ENCODE measurements at places on chromosomes 7 and 10. TPM values are rescaled to one million over a fixed set of nuclear protein-coding genes. Genes with fewer than 3 reads are reported as not detected.

DNA sequence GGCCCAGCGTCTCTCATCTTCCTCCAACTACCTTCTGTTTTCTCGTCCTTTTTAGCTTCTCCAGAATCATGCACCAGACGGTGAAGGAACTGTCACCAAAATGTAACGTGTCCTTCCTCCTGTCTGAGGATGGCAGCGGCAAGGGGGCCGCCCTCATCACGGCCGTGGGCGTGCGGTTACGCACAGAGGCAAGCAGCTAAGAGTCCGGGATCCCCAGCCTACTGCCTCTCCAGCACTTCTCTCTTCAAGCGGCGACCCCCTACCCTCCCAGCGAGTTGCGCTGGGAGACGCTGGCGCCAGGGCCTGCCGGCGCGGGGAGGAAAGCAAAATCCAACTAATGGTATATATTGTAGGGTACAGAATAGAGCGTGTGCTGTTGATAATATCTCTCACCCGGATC is 15.8 kb downstream of the TACR2 start:
- DNase-seq, result no peak
- H3K36me3 ChIP-seq, result peaks cover 13% of the 10 kb centered on the region
- no peak overlapping the region for H3K27ac ChIP-seq
- H3K27me3 ChIP-seq, result no peaks in the 10 kb centered on the region
- no peak overlapping the region for H3K4me3 ChIP-seq
- H3K4me1 ChIP-seq, result no peaks in the 10 kb centered on the region

DNA sequence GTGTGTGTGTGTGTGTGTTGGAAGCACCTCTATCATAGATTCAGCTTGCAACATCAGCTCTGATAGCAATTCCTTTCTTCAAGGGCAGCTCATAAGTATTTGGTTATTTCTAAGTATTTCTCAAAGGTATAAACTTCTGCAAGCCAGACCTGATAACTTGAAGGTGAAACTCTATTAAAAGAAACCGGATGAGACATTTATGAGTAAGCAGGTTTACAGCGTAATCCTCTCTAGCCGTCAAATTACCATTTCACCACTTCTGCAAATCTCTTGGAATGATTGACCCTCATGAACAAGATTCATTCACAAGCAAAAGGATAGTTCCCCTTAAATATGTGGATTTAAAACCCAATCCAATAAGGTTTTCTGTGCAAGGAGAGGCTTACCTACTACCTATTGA is 23.1 kb downstream of the PDE1C start:
- DNase-seq, result no peak
- no peaks in the 10 kb centered on the region for H3K27me3 ChIP-seq
- H3K4me3 ChIP-seq, result no peak overlapping the region
- no peaks in the 10 kb centered on the region for H3K36me3 ChIP-seq
- H3K27ac ChIP-seq, result no peak overlapping the region
- H3K4me1 ChIP-seq, result no peaks in the 10 kb centered on the region

GRCh38 chr10:30029164-30029871 is 30.1 kb downstream of the JCAD start:
- no peaks in the 10 kb centered on the region for H3K36me3 ChIP-seq
- no peak overlapping the region for H3K4me3 ChIP-seq
- peaks cover 11% of the 10 kb centered on the region for H3K4me1 ChIP-seq
- no peak for DNase-seq

- peaks cover 9% of the 10 kb centered on the region for H3K36me3 ChIP-seq
- DNase-seq, result no peak
- no peak overlapping the region for H3K27ac ChIP-seq
- H3K27me3 ChIP-seq, result no peaks in the 10 kb centered on the region
- H3K4me3 ChIP-seq, result no peak overlapping the region
These were observed 26.8 kb downstream of the TACR2 start for GRCh38 chr10:69389827-69390490.

GRCh38 chr7:25124465-25125136 is 459 bp downstream of the CYCS start:
- no peaks in the 10 kb centered on the region for H3K4me1 ChIP-seq
- H3K36me3 ChIP-seq, result peaks cover 4% of the 10 kb centered on the region
- peak overlapping the region; percentile 98 for H3K4me3 ChIP-seq
- no peak for DNase-seq
- H3K27ac ChIP-seq, result peak overlapping the region; percentile 97

Gene DENND2A
- 18.0 TPM for total RNA-seq

Gene FKBP9
- total RNA-seq, result 109 TPM

Gene RNF32
- total RNA-seq, result 2.7 TPM

Gene SPDYE8
- not detected for total RNA-seq

Gene TAS2R4
- 2.5 TPM for total RNA-seq

Gene MLXIPL
- total RNA-seq, result 26.2 TPM
